ENCODE measurements at places on chromosomes 3 and 15.
A peak's percentile ranks its signal among the peaks of the same experiment; 100 is the strongest.

- DNase-seq = no peak
Measured at GRCh38 chr3:46931631-46932331, 44.8 kb downstream of the CCDC12 start.

- no peak for DNase-seq
Measured at GRCh38 chr3:171028025-171028778, 1.7 kb upstream of the SLC2A2 start.

DNA sequence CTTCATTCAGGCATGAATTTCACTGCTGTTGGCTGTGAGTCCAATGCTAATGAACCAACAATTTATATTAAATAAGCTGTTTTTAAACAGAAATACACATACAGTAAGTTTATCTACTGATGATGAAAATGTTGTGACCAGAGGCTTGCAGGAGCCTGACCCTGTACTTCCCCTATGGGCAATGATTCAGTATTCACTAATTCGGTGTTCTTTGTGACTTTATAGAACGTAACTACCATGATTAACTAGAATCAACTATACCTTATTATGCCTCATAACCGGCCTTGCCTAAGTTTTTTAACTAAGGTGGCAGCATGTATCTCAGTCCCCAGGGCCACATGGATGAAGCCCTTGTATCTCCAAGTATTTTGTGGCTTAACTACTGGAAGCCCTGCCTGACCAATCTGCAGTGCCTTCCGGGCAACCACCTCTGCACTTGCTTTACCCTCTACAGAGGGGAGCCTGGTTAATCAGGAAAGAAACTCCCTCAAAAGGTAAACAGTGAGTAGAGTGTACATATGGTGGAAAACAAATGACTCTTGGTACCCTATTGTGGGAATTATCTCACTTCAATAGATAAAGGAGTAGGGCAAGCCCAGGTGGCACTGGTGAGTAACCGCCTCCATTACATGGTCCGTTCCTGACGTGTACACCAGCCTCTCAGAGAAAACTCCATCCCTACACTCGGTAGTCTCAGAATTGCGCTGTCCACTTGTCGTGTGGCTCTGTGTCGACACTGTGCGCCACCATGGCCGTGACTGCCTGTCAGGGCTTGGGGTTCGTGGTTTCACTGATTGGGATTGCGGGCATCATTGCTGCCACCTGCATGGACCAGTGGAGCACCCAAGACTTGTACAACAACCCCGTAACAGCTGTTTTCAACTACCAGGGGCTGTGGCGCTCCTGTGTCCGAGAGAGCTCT, 11.6 kb upstream of the CLDN18 start:
- DNase-seq = no peak

DNA sequence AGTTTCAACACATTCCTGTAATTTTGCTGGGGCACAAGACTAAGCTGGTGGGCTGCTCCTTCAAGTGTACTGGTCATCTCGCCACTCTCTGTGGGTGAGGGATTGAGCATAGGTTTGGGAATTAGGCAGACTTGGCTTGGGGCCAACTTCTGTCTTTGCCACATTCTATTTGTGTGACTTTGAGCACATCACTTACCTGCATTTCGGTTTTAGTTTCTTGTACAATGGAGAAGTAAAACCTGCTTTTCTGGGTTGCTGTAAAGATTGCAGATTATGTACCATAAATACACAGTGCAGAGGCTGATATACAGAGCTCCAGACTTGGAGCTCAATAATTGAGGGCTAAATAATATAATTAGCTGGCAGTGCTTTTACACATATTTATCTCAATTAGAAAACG, 162.1 kb downstream of the C3orf38 start:
- no peak for DNase-seq

DNA sequence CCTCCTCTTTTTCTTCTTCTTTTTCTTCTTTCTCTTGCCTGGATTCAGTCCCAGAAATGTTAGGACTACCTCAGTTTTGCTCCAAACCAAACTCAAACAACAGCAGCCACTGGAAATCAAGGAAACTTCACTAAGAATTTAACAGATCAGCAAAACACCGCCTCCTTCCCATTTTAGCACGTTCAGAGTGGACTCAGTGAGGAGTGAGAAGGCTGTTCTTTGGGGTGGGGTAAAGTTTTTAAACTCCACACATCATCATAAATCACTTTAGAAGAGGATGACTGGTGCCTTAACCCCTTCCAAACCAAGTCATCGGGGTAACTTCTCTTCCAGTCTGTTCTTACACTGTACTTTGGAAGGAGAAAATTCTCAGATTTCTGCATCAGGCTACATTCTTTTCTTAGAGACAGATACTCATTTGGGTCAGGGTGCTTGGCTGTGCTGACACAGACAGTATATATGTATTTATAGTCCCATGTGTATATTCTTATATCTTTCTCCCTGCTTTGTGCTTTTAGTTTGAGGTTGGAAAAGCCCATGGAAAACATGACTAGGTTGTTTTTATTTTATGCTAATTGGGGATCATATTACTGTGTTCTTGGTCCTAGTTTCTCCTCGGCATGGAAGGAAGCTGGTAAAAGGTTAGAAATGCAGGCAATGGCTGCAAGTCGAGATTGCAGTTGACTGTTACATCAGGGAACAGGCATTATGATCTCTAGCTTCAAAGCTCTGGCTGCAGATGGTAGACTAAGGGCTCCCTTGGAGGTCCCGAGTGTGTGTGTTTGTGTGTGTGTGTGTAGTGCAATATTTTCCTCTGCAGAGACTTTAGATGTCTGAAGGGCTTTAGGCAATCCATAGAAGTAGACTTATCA, at the start of gene CCDC80:
TSS of gene CCDC80 (minus strand) at position 214 of the 872 bp plus-strand sequence. CDS start 1,238 bp downstream, outside the sequence.
- no peak for DNase-seq

GRCh38 chr3:66497288-66497984, 3.4 kb downstream of the LRIG1 start:
- DNase-seq = no peak

DNA sequence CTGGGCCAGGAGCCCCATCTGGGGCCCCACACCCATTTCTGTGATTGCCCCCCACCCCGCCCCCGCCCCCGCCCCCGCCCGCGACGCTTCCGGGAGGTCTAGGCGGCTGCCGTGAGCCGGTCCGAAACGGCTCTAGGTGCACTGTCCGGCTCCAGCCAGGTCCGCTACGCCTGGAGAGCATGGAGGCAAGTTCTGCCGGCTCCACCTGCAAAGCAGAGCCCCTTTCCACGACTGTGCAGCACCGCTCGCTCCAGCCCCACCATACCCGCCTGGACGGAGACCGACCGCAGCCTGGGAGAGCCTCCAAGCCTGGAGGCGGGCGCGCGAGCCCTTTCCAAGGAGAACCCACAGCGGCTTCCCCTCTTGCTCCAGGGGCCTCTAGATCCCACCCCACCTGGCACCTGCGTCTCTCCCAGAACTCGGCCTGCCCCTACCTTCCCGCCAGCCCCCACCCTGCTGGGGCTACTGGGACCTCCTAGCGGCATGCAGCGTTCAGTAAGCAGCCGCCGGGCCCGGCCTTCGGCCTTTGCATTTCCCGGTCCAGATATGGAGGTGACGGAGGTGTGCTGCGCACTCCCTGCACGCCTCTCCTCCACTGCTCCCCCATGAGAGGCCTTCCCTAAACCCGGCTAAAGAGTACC, 66.2 kb downstream of the KLF13 start:
- peak; percentile 42 for DNase-seq

DNA sequence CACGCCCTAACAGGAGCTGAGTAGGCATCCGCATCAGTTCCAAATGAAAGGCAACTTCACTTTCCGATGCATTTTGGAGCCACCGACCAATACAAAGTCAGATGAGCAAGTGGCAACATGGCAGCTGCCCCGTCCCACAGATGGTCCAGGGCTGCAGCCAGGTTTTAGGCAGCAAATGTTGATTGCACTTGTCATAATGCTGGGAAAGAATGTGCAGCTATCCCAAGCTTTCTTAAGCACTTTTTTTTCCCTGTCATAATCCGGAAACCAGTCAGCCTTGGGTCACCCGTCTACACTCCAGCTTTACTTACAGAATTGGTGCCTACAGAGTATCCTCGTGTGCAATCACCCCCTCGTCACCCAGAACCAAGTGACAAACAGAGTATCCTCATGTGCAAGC, 147.7 kb downstream of the CHSY1 start:
- DNase-seq = no peak

DNA sequence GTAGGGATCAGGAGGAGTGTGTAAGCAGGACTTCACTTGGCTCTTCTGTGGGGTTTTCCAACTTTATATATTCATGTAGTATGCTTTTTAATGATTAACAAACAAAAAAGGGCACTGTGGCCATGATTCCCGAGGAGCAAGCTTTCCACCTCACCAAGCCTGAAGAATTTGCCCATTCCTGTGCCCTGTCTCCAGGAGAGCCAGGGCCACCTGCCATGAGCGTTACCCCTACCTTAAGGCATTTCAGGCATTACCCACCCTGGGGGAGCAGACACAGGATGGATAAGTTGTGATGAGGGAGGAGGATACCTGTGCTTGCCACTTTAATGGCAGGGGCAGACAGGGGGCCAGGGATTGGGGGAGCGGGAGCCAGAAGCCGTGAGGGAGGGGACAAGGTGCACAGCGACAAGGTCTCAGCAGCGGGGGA, 3.0 kb downstream of the TRPM1 start:
- no peak for DNase-seq

GRCh38 chr3:168161696-168162095, 66.0 kb upstream of the GOLIM4 start:
- DNase-seq = no peak

- DNase-seq = no peak
Measured at GRCh38 chr3:123618076-123618708, 33.3 kb upstream of the HACD2 start.

- DNase-seq = no peak
Measured at GRCh38 chr3:59808446-59808845, 758.6 kb upstream of the CFAP20DC start.

- DNase-seq = no peak
Measured at GRCh38 chr3:52498137-52499054, 3.3 kb downstream of the STAB1 start.

DNA sequence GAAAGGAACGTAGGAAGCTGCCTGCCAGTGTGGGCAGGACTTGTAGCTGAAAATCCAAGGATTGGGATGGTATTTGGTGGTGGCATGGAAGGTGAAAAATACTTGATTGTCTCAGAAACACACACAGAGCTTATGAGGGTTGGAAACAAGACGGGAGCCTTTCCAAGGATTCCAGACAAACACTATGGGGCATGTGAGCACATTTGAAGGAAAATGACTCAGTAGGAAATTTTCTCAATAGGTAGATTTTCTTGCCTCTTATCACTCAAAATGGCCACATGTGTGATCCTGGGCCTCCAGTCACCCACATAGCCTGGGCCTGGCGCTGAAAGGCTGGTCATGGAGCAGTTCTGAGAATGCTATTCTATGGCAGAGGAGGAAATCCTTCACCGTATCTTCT, 47.4 kb downstream of the CCNL1 start:
- DNase-seq = no peak

DNA sequence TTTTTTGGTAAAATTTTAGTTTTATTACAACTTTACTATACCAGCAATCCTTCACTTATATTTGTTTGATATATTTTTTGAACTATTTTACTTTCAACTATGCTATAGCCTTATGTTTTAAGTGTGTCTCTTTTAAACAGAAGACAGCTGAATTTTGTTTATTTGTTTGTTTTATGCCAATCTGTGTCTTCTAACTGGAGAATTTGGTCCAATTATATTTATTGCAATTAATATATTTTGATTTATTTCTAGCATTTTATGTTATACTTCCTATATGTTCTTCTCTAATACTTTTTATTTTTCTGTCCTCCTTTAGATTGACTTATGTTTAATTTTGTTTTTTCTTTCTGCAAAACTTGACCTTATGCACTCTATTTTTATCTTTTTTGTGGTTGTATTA, 4.9 kb upstream of the MME start:
- no peak for DNase-seq

DNA sequence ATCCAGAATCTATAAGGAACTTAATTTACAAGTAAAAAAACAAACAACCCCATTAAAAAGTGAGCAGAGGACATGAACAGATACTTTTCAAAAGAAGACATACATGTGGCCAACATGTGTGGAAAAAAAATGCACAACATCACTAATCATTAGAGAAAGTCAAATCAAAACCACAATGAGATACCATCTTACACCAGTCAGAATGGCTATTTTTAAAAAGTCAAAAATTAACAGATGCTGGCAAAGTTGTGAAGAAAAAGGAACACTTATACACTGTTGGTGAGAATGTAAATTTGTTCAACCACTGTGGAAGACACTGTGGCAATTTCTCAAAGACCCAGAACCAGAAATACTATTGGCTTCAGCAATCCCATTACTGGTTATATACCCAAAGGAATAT, 830.0 kb upstream of the ALCAM start:
- no peak for DNase-seq

GRCh38 chr3:98797905-98798304, 34.8 kb downstream of the ST3GAL6 start:
- no peak for DNase-seq

DNA sequence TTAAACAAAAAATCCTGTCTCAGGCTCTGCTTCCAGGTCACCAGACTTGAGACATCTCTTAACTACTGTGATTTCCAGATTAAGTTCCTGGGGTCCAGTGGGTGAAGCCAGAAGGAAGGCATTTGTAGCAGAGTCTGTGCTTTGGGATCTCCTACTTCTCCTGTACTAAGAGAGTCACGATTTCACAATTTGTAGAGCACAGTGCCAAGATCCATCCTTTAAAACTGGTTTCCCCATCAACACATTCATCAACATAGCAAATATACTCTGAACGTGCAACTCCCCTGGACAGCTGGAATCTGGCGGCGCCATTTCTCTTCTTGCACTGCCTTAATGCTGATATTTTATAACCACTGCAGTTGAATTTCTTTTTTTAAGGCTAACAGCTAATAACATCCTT, 33.2 kb downstream of the CDCP1 start:
- no peak for DNase-seq

DNA sequence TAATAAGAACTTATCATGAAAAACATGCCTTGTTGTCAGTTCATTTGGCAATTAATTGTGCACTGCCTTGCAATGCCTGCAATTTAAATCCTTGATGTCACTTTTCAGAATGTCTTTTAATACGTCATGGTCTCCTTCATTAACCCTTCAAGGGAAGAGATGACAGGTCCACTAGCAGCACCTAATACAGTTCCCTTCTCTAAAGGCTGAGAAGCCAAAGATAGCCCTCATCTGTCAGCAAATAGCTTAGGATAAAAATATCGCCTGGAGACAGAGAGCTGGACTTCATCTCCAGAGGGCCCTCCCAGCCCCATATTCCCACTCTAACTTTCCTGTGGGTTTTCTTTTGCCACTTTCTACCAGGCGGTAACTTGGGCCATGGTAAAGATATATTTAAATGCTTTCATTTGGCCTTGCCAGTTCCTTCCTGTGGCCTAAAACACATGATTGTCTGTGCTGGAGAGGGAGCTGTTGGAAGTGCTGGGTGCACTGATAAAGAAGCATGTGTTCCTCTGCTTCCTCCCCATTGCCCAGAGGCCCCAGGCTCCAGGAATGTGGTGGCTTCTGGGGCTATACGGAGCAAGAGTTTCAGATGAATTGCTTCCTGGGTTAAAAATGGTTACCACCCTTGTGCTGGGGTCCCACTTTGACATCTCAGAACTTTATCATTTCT, 76.3 kb upstream of the UMPS start:
- no peak for DNase-seq

Data from activated B cell treated with CpG ODN at 0.5 μM for 24 hours (primary cell).